Stimulated activated CD4-positive, alpha-beta T cell treated with anti-CD3 and anti-CD28 coated beads, Interleukin-15, amount 100 ng/mL, for 1 hour (primary cell): ENCODE measurements at places on chromosomes 12 and 14.

DNA sequence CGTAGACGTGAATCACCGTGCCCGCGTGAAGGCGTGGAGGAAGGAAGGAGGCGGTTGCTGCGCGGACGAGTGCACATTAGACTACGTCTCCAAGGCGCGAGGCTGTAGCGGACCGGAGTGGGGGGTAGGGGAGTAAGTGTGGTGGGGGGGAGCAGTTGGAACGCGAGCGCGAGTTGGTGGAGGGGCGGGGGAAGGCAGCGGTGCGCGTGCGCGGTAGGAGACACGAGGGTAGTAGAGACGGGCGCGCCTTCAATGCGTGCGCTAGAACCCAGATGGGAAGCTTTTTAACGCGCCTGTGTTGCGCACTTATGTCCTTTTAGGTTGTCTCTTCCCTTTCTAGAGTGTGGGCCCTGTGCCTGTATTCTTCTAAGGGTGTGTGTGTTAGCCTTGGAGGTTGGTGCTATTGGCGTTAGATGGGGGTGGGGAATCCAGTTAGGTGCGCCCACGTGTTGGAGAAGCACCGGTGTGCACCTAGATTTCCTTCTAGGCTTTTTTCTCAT, 604 bp downstream of the EIF4B start:
- peak; percentile 52 for DNase-seq

- no peak for DNase-seq
These were observed 480.5 kb downstream of the VRK1 start for GRCh38 chr14:97277711-97278110.

GRCh38 chr12:24668563-24668962, 280.3 kb downstream of the BCAT1 start:
- DNase-seq, result no peak

- DNase-seq, result no peak
These were observed 19.1 kb downstream of the RTL1 start for GRCh38 chr14:100884456-100884855.

GRCh38 chr14:36301159-36301558, 19.3 kb downstream of the MBIP start:
- DNase-seq, result no peak
